ENCODE measurements at places on chromosomes 12 and 14.

DNA sequence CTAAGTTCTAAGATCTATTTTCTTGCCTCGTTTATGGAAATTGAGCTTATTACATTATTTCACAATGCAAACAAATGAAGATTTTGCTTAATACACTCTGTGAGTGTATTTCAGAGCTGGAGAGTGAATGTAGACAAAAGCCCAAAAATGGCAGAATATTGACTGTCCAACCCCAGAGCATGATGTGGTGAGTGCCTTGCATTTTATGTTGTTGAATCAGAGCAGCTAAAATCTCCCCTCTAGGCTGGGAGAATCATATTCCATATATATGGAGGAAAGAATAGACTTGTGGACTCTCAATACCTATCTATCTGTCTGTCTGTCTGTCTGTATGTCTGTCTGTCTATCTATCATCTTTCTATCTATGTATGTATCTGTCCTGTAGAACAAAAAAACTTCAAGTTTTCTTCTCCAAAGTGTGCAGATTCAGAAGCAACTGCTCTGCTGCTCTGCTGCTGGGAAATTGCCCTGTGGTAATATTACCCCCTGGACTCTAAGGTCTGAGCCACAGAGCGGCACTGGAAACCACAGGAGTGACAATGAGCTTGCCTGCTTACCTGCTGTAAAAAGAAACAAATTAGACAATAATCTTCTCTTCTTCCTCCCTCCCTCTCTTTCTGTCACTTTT, 209.4 kb upstream of the PRICKLE1 start:
- DNase-seq, result no peak

- no peak for DNase-seq
Observed at GRCh38 chr12:109615556-109616229, 42.1 kb downstream of the MVK start.

DNA sequence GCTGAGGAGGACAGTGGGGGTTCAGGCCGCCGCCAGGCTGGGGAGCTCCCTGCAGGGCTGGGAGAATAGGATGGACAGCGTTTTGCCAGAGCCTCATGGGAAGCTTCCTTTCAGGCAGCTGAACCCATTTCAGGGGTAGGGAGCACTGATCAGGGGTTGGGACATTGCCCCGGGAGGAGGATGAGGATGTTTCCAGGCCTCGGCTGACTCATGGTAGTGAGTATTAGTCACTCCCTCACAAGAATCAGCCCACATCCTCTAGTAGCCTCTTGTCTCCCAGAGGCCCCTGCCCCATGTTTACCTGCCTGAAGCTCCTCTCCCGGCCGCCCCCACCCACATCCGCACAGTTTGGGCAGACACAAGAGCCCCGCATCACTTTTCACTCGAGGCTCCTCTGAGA, 89.8 kb downstream of the ZFP36L1 start:
- DNase-seq, result peak; percentile 25

DNA sequence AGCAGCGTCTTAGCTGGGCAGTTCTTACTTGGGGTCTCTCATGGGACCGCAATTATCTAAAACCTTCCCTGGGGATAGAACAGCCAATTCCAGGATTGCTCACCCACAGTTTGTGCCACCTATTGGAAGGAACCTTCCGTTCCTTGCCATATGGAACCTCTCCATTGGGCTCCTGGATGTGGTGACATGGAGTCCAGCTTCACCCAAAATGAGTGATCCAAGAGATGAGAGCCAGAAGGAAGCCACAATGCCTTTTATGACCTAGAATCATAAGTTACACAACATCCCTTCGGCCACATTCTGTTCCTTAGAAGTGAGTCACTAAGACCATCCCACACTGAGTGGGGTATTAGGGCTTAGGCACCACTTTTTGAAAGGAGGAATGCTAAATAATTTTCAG, 164.4 kb downstream of the FBXL14 start:
- DNase-seq, result no peak

- DNase-seq, result no peak
Observed at GRCh38 chr14:89279649-89280232, 137.3 kb downstream of the FOXN3 start.
